ENCODE measurements at places on chromosomes 1 and 21.

GRCh38 chr1:15816674-15817073, 9.2 kb upstream of the UQCRHL start:
- DNase-seq: no peak

- no peak for DNase-seq
Measured at GRCh38 chr1:151897991-151898431, 11.3 kb downstream of the THEM4 start.

DNA sequence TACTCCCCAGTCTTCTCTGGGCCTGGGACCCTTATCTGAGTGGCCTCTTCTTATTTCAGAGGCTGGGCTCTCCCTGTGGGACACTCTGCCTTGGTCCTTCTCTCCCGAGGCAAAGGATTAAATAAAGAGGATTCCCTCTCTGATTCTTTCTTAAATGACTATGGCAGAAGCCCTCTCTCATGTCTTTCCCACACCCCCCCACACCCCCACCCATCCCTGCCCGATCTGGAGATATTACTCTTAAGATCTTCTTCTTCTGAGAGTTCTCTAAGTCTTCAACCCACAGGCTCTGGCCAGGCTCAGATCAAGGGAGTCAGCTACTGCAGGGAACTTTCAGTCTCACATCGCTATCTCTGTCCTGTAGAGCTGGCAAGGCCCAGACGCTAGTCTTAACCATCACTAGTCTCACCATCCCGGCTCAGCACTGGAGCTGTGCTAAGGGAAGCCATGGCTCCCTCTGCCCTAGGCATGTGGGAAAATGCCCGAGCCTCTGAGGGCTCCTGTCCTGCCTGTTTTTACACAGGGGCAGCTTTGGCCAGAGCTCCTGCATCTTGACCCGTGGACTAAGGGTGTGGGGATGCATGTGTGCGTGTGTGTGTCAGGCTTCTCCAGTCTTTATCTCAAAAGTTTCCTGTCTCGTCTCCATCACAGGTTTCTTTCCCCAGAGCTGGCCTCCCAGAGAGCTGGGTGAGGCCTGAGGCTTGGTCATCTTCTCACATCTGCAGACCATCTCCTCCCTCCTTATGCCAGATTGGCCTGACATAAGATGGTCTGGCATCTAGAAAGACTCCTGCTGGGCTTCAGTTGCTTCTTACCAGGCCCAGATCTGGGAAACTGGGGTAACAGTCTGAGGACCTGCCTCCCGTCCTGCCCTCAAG, 36.7 kb downstream of the LGR6 start:
- no peak for DNase-seq

GRCh38 chr1:111973150-111973790, 16.2 kb downstream of the KCND3 start:
- DNase-seq: no peak

DNA sequence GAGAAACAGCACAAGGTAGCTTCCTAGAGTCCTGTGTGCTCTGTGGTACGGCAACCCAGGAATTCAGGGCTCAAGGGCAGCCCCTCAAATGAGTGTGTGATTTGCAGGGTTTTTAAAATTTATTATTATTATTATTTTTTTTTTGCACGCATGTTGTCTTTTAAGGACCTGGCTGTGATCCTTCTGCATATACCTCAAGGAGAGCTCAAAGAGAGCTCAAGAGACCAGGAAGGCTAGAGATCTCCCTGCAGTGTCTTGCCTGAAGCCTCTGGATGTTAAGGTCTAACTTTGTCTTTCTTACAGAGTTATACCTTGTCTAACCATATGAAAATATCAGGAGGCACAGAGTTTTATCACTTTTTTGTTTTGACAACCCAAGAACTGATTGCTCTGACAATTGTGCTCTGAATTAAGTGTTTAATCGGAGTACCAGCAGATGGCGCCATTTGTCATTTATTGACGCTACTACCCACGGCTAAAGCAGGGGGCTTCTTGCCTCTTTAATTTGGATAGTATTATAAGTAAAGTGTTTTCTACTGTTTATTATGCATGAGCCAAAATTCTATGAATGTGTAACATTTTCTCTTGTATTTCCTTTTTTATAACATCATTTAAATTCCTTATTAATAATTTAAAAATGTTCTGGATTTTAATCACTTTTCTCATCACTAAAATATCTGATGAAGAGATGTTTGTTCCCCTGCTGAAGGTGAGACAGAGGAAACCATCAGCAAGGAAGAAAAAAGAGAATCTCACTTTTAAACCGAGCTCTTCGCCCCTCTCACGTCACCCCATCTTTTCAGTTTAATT, 35.8 kb upstream of the LMO4 start:
- DNase-seq: peak; percentile 89

DNA sequence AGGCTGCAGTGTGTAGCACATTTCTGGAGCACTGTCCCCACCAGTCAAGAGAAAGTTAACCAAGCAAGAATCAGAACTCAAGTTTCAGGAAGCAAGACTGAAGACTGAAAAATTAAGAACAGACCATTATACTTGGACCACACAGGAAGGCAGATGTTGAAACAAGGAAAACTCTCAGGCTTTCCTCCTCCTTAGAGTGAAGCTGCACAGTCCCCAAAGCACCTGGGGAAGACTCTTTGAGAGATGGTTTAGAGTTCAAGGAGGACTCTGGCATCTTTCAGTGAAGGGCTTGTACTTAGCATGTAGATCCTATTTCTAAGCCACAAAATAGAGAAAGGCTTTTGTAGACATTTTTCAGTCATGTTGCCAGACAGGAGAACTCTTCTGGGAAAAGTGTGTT, 113.7 kb upstream of the KCTD3 start:
- no peak for DNase-seq

DNA sequence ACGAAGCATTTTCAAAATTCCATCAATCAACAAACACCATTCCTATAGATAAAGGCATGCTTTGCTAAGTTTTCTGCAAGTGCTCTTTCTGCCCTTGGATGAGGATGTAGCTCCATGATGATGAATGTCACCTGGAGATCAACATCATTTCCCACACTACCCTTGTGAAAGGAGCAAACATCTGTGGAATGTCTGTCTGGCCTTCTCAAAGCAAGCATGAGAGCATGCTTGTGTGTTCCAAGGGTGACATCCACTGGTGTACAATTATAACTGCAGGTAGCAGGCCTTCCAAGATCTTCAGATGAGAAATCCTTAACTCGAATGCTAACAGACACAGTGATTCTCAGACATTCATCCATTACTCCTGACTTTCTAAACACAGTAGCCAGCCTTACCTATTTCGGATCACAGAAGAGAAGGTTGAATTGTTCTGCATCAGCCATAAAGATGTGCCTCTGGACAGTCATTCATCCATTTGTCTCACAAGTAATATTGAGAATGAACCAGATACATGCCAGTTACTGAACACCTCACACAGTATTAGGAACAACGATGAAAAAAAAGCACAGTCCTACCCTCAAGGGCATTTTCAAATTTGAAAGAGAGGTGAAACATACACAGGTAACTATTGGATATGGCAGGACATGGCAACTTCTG, 162.4 kb downstream of the TPR start:
- DNase-seq: peak; percentile 88

GRCh38 chr1:11462224-11462923, 16.6 kb upstream of the DISP3 start:
- no peak for DNase-seq

DNA sequence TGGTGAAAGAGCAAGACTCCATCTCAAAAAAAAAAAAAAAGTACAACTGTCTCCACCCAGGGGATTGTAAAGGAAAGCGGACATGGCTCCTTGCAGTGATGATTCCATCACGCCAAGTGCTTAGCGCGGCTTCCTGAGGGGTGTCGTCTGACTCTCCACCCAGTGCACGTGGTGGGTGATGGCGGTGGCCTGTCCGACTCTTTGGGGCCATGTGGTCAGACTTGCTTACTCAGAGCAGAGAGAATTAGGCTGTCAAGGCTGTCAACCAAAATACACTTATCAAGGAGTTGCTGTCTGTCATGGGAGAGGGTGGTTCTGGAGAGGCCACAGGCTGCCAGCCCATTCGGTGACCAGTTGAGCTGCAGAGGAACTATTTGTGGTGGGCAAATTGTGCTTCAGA, 49.4 kb downstream of the PTPRF start:
- DNase-seq: no peak

- DNase-seq: peak; percentile 68
Measured at GRCh38 chr1:31705080-31705866, 1.5 kb upstream of the COL16A1 start.

DNA sequence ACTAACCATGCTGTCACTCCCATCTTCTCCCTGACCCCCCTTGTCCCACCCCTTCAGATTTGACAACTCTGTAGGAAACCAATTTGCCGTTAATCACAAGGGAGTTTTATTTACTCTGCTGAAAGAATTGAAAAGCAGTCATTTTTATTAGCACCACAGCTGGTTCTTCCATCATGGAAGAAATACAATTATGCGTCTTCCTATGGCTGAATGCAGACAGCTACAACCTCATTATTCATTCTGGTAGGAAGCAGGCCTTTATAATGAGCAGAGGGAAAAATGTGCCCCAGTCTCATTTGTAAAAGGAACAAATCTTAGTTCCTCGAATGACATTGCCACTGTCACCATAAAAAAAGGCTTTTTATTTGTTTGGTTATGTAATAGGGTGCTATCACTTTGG, 35.2 kb downstream of the JUN start:
- no peak for DNase-seq

DNA sequence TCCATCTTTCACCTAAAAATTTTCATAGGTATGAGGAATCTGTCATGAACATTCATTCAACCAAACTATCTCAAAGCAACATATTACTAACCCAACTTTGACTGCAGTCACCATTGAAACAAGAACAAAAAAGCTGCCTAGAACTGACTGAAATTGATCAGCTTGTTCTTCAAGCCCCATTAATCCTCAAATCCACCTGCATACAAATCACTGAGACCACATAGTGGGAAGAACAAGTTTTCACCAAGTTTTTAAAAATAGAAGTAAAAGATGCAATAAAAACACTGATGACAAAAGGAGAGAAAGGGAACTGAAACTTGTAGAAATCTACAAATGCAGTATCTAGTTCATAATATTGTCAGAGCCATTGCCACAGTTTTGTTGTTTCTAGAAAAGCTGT, 6.1 kb downstream of the SORT1 start:
- no peak for DNase-seq

GRCh38 chr1:91784191-91784590, 101.8 kb downstream of the TGFBR3 start:
- DNase-seq: no peak

- no peak for DNase-seq
Measured at GRCh38 chr21:43684424-43684823, 25.1 kb downstream of the RRP1B start.

DNA sequence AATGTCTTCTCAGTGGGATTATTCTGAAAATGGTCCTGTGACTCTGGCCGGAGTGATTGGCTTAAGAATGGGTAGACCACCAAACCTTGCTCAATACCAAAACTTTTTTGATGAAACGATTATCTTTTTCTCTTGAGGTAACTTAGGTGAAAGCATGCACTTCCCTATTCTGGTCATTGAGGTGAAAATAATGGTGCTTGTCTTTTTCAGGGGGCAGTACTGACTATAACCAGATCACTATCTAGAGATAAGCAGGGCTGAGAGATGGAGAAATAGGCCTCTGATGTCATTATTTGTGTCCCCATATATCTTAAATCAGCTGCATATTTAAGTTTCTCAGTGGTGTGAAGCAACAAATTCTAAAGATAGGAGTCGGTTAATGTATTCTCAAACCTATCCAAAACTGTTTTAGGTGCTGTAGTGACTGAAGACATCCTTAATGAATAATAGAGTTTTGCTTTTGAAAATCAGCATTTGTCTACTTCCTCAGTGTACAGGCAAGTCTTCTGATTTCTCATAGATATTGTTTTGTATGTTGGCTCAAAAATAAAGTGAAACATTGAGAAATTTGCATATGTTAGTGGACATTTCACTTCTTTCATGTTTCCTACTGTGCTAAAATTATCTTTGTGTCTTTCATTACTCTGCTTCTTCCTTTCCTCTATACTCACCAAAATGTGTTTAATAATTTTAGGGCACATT, 735.3 kb upstream of the ADGRL4 start:
- no peak for DNase-seq

DNA sequence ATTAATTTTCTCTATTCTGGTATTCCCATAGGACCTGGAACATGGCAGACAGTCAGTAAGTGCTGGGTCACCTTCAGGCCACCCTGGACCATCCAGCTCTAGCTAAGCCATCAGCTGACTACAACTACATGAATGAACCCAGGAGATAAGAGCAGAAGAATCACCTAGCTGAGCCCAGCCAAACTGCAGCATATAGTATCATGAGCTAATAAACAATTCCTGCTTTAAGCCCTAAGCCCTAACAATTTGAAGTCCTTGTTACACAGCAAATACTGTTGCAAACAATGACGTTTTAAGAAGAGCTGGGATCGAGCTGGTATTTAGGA, 14.2 kb upstream of the CITED4 start:
- no peak for DNase-seq

DNA sequence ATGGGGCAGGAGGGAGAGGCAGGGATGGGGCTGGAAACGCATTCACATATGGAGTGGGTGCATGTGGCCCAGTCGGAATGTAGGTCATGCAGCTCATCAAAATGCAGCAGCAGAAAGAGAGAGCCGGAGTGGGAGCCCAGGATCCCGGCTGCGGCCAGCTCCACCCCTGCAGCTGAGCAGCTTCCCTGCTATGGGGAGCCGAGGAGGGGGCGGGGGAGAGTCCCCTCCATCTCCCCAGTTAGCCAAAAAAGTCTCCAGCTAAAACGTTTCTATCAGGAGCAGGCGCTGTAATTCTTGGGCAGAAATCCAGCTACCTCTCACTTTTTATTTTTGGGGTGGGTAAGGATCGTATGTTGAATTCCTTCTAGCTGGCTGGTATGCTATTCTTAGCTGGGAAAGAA, 39.7 kb downstream of the MRPL37 start:
- no peak for DNase-seq

DNA sequence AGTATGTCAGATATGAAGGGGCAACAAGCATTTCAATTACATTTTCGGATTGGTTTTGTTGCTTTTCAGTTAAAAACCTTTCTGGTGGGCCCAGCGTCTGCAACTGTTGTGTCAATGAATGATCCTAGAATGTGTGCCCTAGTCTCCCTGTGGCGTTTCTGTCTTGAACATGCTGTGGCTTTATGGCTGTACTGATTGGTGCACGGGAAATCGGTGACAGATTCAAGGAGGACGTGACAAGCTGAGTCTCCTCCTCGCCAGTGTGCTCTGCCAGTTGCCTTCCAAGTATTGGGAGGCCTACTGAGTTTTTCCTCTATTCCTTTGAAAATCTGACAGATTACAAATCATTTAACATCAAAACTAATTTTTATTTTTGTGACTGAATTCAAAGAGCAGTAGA, 127.6 kb downstream of the ZP4 start:
- no peak for DNase-seq
